ENCODE measurements at places on chromosomes 7 and 10. TPM values are rescaled to one million over a fixed set of nuclear protein-coding genes. Genes with fewer than 3 reads are reported as not detected.

- no peak for DNase-seq
- H3K27me3 ChIP-seq, result no peaks in the 10 kb centered on the region
- H3K27ac ChIP-seq, result no peak overlapping the region
These were observed 9.6 kb downstream of the LYZL2 start for GRCh38 chr10:30619966-30620365.

The LAMB1 gene
- 48.6 TPM for total RNA-seq

The NEURL1 gene
- 3.2 TPM for total RNA-seq

The HERC4 gene
- total RNA-seq, result 75.6 TPM

The LRWD1 gene
- total RNA-seq, result 24.3 TPM

The VWA2 gene
- total RNA-seq, result not detected

- no peaks in the 10 kb centered on the region for H3K27me3 ChIP-seq
- no peaks in the 10 kb centered on the region for H3K36me3 ChIP-seq
- no peak for DNase-seq
These were observed 55.8 kb upstream of the KIF5B start for GRCh38 chr10:32112055-32112454.

The FGFR2 gene
- 49.9 TPM for total RNA-seq

- no peaks in the 10 kb centered on the region for H3K36me3 ChIP-seq
- H3K27ac ChIP-seq, result no peak overlapping the region
- DNase-seq, result no peak
- no peak overlapping the region for H3K4me3 ChIP-seq
- no peaks in the 10 kb centered on the region for H3K27me3 ChIP-seq
These were observed 46.7 kb downstream of the TNS3 start for GRCh38 chr7:47535035-47535703.

- peaks cover 4% of the 10 kb centered on the region for H3K4me1 ChIP-seq
- no peaks in the 10 kb centered on the region for H3K27me3 ChIP-seq
- H3K36me3 ChIP-seq, result no peaks in the 10 kb centered on the region
- no peak overlapping the region for H3K4me3 ChIP-seq
- H3K27ac ChIP-seq, result no peak overlapping the region
These were observed 10.9 kb downstream of the C10orf71 start for GRCh38 chr10:49309691-49310411.

The PTPRZ1 gene
- total RNA-seq, result 2.2 TPM

The HOXA7 gene
- total RNA-seq, result 21.8 TPM

DNA sequence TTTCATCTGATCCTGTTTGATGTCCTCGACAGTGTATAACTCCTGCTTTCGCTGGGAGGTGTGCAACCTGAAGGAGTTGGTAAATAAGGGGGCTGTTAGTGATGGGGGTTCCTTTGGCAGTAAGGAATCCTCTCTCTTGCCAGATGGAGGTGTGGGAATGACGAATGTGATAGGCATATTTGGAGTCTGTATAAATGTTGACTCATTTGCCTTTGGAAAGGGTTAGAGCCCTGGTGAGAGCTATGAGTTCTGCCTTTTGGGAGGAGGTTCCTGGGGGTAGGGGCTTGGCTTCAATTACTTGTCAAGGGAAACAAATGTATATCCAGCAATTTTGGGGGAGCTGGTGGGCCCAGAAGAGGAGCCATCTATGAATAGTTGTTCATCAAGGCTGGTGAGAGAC is 11.4 kb upstream of the CHST3 start:
- H3K4me3 ChIP-seq, result no peak overlapping the region
- DNase-seq, result no peak
- peaks cover 13% of the 10 kb centered on the region for H3K4me1 ChIP-seq
- no peak overlapping the region for H3K27ac ChIP-seq
- no peaks in the 10 kb centered on the region for H3K27me3 ChIP-seq

DNA sequence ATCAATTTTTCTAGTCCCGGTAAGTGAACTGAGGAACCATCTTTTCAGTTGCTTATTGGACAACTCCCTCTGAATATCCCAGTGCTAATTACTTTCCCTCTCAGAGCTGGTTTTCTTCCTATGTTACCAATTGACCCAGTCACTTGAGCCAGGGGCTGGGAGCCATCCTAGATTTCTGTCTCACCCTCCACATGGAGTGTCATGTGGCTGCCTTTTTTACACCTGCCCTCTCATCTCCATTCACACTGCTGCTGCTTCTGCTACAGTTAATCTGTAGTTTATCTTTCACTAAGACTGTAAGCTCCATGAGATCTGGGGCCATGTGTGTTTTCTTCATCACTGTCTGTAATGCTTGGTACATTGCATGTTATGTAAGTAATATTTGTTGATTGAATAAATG is 35.8 kb downstream of the VCL start:
- no peak overlapping the region for H3K4me3 ChIP-seq
- H3K4me1 ChIP-seq, result no peaks in the 10 kb centered on the region
- H3K27me3 ChIP-seq, result no peaks in the 10 kb centered on the region
- no peak overlapping the region for H3K27ac ChIP-seq
- no peak for DNase-seq
- no peaks in the 10 kb centered on the region for H3K36me3 ChIP-seq

- no peaks in the 10 kb centered on the region for H3K36me3 ChIP-seq
- no peak overlapping the region for H3K4me3 ChIP-seq
- H3K4me1 ChIP-seq, result no peaks in the 10 kb centered on the region
- H3K27ac ChIP-seq, result no peak overlapping the region
- peak; percentile 87 for DNase-seq
These were observed 21.8 kb upstream of the KIF5B start for GRCh38 chr10:32077896-32078485.

- peaks cover 19% of the 10 kb centered on the region for H3K4me1 ChIP-seq
- no peak overlapping the region for H3K4me3 ChIP-seq
- no peaks in the 10 kb centered on the region for H3K36me3 ChIP-seq
These were observed 1.8 kb downstream of the CALU start for GRCh38 chr7:128740996-128741395.

DNA sequence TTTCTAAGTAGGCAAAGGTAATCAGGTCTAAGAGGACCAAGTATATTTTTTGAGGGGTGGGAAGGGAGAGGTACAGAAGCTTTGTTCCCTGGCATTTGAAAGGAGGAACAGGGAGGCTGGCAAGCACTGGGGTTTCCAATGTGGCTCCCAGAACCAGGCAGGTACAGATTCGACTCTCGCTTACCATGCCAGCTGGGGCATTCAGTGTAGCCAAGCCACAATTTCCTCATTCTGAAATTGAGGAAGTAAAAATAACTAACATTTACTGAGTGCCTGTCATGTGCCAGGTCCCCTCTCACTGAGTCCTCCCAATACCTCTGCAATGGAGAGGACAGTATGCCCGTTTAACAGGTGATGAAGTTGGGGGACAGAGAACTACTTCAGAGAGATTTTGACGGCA is 45.9 kb upstream of the BET1 start:
- no peak overlapping the region for H3K27ac ChIP-seq
- H3K4me1 ChIP-seq, result no peaks in the 10 kb centered on the region
- H3K27me3 ChIP-seq, result no peaks in the 10 kb centered on the region
- DNase-seq, result no peak

- no peaks in the 10 kb centered on the region for H3K4me1 ChIP-seq
- no peak for DNase-seq
- no peaks in the 10 kb centered on the region for H3K36me3 ChIP-seq
- H3K4me3 ChIP-seq, result no peak overlapping the region
- no peaks in the 10 kb centered on the region for H3K27me3 ChIP-seq
- H3K27ac ChIP-seq, result no peak overlapping the region
These were observed 52.9 kb downstream of the DNAJC12 start for GRCh38 chr10:67785098-67785497.

- H3K27me3 ChIP-seq, result no peaks in the 10 kb centered on the region
- H3K4me1 ChIP-seq, result peaks cover 16% of the 10 kb centered on the region
- no peak overlapping the region for H3K4me3 ChIP-seq
- peak overlapping the region; percentile 50 for H3K27ac ChIP-seq
- DNase-seq, result no peak
These were observed 156.3 kb downstream of the NRP1 start for GRCh38 chr10:33178026-33178755.

DNA sequence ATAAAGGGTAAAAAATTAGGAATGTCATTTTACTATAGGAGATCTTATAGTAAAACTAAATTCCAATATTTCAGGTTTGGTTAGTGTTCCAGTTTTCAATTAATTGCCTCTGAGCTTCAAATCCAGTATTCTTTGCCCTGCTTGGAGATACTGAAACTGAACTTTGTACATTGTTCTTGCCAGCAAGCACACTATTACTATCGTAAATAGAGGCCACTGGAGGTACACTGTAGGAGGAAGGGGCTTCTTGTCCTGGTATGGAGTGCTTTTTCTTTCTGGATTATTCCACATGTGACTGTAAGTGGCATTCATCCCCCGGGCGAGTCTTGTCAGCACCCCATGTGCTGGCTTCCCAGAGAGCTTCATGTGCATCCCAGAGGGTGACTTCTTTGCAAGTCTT is 234.7 kb upstream of the PTPRZ1 start:
- no peaks in the 10 kb centered on the region for H3K36me3 ChIP-seq
- no peaks in the 10 kb centered on the region for H3K4me1 ChIP-seq
- H3K4me3 ChIP-seq, result no peak overlapping the region
- H3K27me3 ChIP-seq, result no peaks in the 10 kb centered on the region
- no peak for DNase-seq
- no peak overlapping the region for H3K27ac ChIP-seq

The EGR2 gene
- 0.24 TPM for total RNA-seq

DNA sequence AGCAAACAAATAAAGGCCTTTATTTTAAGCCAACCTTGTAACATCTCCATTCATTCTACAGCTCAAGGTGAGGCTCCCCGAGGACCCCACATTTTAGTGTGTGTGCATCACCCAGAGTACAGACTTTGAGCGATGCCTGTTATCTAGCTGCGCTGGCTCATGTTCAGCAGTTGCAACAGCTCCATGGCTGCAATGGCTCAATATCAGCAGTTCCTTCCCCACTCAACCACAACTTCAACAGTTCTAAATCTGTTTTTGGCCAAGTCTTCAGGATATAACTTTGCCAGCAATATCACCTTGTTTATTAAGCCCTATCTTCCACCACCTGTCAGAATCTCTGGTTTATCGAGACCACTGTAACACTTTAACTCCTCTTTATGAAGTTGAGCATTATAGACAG is 95.8 kb downstream of the WNT2 start:
- H3K27ac ChIP-seq, result no peak overlapping the region
- no peak for DNase-seq
- no peaks in the 10 kb centered on the region for H3K36me3 ChIP-seq
- H3K4me1 ChIP-seq, result no peaks in the 10 kb centered on the region
- H3K4me3 ChIP-seq, result no peak overlapping the region

GRCh38 chr7:72492461-72493065 is 80.4 kb upstream of the CALN1 start:
- no peak overlapping the region for H3K4me3 ChIP-seq
- no peak overlapping the region for H3K27ac ChIP-seq
- H3K36me3 ChIP-seq, result no peaks in the 10 kb centered on the region
- H3K4me1 ChIP-seq, result no peaks in the 10 kb centered on the region
- DNase-seq, result peak; percentile 36

GRCh38 chr7:28105234-28105633 is 75.4 kb downstream of the JAZF1 start:
- no peaks in the 10 kb centered on the region for H3K27me3 ChIP-seq
- no peak overlapping the region for H3K4me3 ChIP-seq
- H3K4me1 ChIP-seq, result peaks cover 19% of the 10 kb centered on the region
- peak overlapping the region; percentile 17 for H3K27ac ChIP-seq
- no peaks in the 10 kb centered on the region for H3K36me3 ChIP-seq
- DNase-seq, result no peak

GRCh38 chr7:155017834-155018233 is 14.9 kb upstream of the PAXIP1 start:
- no peak for DNase-seq
- no peak overlapping the region for H3K4me3 ChIP-seq
- no peaks in the 10 kb centered on the region for H3K27me3 ChIP-seq
- H3K36me3 ChIP-seq, result no peaks in the 10 kb centered on the region

The MTPN gene
- 91.6 TPM for total RNA-seq

The SFRP5 gene
- total RNA-seq, result 12.9 TPM

The FOXK1 gene
- total RNA-seq, result 10.4 TPM

The ANXA8L1 gene
- not detected for total RNA-seq

- no peaks in the 10 kb centered on the region for H3K27me3 ChIP-seq
- H3K4me3 ChIP-seq, result no peak overlapping the region
- no peak for DNase-seq
These were observed 248.7 kb upstream of the NPVF start for GRCh38 chr7:25476863-25477499.

DNA sequence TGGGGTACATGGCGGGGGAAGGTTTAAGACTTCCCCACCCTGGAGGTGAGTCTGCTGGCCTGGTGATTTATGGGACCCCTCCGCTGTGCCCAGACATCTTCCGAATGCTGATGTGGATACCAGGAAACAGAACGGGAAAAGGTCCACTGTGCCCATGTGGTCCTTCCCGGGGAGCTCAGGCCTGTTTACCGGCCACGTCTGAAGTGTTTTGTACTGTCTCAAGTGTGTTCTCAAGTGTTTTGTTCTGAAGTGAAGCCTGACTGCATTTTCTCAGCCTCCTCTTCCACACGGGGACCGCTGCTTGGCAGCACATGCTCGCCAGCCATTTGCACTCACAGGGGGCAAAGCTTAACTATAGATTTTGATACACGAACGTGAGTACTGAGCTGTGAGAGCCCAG is 127.2 kb downstream of the TEX36 start:
- no peaks in the 10 kb centered on the region for H3K4me1 ChIP-seq
- H3K27me3 ChIP-seq, result peaks cover 2% of the 10 kb centered on the region
- no peak overlapping the region for H3K4me3 ChIP-seq
- H3K27ac ChIP-seq, result no peak overlapping the region
- H3K36me3 ChIP-seq, result no peaks in the 10 kb centered on the region

The SFTPA1 gene
- not detected for total RNA-seq

GRCh38 chr7:42185726-42186125 is 51.3 kb downstream of the GLI3 start:
- no peaks in the 10 kb centered on the region for H3K4me1 ChIP-seq
- no peaks in the 10 kb centered on the region for H3K36me3 ChIP-seq
- H3K27me3 ChIP-seq, result no peaks in the 10 kb centered on the region

The CHST15 gene
- 24.0 TPM for total RNA-seq

GRCh38 chr10:132714986-132715775 is 70.8 kb downstream of the NKX6-2 start:
- no peak for DNase-seq
- H3K4me1 ChIP-seq, result no peaks in the 10 kb centered on the region
- H3K36me3 ChIP-seq, result peaks cover 8% of the 10 kb centered on the region
- H3K27ac ChIP-seq, result no peak overlapping the region
- no peaks in the 10 kb centered on the region for H3K27me3 ChIP-seq

The BHLHA15 gene
- total RNA-seq, result 1.9 TPM

- H3K4me3 ChIP-seq, result no peak overlapping the region
- no peak for DNase-seq
- peaks cover 18% of the 10 kb centered on the region for H3K4me1 ChIP-seq
- peak overlapping the region; percentile 26 for H3K27ac ChIP-seq
- no peaks in the 10 kb centered on the region for H3K36me3 ChIP-seq
These were observed 49.8 kb downstream of the LMBR1 start for GRCh38 chr7:156843157-156843556.

- no peaks in the 10 kb centered on the region for H3K4me1 ChIP-seq
- no peak for DNase-seq
- H3K27me3 ChIP-seq, result no peaks in the 10 kb centered on the region
- no peak overlapping the region for H3K27ac ChIP-seq
- H3K4me3 ChIP-seq, result no peak overlapping the region
These were observed 9.7 kb upstream of the SLC16A9 start for GRCh38 chr10:59719374-59719773.

- H3K36me3 ChIP-seq, result no peaks in the 10 kb centered on the region
- H3K27ac ChIP-seq, result no peak overlapping the region
- H3K27me3 ChIP-seq, result no peaks in the 10 kb centered on the region
- no peak for DNase-seq
- H3K4me1 ChIP-seq, result peaks cover 18% of the 10 kb centered on the region
- H3K4me3 ChIP-seq, result no peak overlapping the region
These were observed 7.1 kb downstream of the MMRN2 start for GRCh38 chr10:86950349-86950748.

GRCh38 chr10:86700851-86701617 is 32.7 kb downstream of the LDB3 start:
- no peaks in the 10 kb centered on the region for H3K4me1 ChIP-seq
- no peak overlapping the region for H3K4me3 ChIP-seq
- no peaks in the 10 kb centered on the region for H3K36me3 ChIP-seq
- no peak for DNase-seq
- H3K27me3 ChIP-seq, result no peaks in the 10 kb centered on the region
